Stimulated activated CD8-positive, alpha-beta memory T cell treated with anti-CD3 and anti-CD28 coated beads, Interleukin-12 subunit alpha, Interleukin-12 subunit beta, amount 100 ng/mL, for 4 hours (primary cell): ENCODE measurements at places on chromosomes 4 and X.

GRCh38 chr4:62402088-62402806, 1202.1 kb downstream of the ADGRL3 start:
- no peak for DNase-seq

DNA sequence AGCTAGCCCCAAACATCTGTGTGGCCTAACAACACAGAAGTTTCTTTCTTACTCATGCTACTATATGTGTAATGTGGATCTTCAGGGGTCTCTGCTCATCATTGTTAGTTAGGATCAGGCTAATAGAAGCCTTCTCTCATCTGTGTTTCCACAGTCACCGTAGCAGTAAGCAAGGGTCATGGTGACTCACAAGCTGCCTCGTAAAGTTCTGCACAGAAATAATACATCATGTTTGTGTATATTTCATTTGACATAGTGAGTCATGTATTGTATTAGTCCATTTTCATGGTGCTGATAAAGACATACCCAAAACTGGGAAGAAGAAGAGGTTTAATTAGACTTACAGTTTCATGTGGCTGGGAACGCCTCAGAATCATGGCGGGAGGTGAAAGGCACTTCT, 38.7 kb downstream of the SLC4A4 start:
- no peak for DNase-seq

DNA sequence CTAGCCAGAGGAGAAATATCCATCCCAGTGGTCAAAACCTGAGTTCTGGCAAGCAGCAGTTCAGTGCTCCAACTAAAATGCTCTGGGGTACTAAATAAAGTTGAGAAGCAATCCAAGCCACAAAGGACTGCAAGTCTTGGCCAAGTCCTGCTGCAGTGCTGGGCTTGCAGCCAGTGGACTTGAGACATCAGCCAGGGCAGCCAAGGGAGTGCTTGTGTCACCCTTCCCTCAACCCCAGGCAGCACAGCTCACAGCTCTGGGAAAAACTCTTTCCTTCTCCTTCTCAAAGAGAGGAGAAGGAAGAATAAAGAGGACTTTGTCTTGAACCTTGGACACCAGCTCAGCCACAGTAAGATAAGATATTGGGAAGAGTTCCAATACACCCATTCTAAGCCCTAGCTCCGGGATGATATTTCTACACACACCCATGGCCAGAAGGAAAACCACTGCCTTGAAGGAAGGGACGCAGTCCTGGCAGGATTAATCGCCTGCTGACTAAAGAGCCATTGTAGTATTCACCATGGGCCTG, 99.8 kb downstream of the PTCHD1 start:
- DNase-seq: no peak

- DNase-seq: no peak
Observed at GRCh38 chr4:41256131-41256739, 493 bp upstream of the UCHL1 start.

DNA sequence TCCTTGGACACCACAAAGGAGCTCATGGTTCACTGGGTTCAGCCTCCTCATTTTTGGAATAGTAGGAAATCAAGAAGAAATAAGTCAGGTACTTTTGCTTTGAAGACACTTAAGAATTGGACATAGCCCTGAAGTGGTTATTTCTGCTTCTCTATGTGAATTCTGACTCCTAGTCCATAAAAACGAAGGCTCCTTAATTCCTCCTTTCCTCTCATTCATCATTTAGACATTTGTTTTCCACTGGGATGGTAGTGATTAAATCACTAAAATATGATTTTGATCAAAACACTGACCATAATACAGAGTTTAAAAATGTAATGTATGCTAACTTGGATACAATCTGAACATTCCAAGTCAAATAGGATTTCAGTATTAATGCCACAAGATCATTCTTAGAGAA, 34.7 kb upstream of the CYP2U1 start:
- DNase-seq: no peak

DNA sequence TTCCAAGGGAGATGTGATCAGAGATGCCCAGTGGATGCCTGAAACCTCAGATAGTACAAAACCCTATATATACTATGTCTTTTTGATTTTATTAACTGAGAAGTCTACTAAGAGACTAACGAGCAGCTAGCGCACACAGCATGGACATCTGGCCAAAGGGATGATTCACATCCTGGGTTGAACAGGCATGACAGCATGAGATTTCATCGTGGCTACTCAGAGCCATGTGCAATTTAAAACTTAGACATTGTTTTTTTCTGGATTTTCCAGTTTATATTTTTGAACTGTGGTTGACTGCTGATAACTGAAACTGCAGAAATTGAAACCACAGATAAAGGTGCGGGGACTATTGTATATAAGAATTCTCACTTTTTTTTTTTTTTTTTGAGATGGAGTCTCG, 2252.9 kb upstream of the AGA start:
- DNase-seq: no peak

GRCh38 chr4:73193155-73193554, 65.4 kb downstream of the ANKRD17 start:
- DNase-seq: no peak

GRCh38 chr4:174248407-174248806, 35.1 kb downstream of the FBXO8 start:
- DNase-seq: no peak

DNA sequence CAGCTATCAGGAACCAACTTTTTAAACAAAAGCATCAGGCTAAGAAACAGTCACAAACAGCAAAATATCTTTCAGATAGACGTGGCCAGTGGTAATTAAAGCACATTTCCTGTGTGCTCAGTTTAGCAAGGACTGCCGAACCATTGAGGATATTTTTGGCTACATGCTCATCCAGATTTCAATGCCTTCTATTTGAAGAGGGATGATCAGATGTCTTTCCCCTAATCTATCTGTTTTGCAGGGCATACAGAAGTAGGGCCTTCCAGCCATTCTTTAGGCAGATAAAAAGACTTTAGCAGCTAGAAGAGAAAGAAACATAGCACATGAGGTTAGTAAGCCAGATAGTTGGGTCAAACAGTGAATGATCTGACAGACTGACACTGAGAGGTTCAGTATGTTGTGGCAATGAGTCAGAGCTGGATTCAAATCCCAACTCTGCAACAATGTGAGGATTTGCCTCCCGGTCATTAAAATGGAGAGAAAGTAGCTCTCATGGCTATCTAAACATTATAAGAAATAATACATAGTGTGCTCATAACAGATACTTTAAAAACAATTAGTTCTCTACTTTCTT, 100.0 kb upstream of the PRKG2 start:
- no peak for DNase-seq

DNA sequence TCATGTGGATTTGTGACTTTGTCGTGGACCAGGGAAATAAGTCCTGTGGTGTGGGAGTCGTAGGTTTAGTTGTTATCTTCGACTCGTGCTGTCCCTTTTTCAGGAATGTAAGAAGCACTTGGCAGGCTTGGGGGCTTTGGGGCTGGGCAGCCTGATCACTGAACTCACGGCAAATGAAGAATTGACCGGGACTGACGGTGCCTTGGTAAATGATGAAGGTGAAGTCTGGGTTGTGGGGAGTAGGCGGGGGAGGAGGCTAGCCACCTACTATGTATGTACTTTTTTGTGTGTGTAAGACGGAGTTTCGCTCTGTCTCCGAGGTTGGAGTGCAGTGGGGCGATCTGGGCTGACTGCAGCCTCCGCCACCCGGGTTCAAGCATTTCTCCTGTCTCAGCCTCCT, 1.2 kb downstream of the TAF1 start:
- no peak for DNase-seq

GRCh38 chrX:131923614-131924250, 99.4 kb upstream of the STK26 start:
- no peak for DNase-seq

DNA sequence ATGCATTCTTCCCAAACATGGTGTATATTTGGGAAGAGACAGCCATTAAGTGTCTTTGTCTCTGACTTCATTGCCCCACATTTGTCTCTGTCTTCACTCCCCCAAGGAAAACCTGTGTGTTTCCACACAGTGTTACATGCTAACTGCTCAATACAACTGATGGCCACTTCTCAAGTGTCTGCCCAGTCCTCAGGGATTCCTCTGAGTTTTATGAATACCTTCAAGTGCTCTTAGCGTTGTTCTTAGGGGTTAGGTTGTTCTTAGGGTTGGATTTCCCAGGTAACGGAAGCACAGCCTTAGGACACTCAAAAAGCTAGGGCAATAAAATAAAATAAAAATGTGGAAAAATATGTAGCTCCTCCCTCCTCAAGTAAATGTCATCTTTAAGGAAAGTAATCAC, 64.7 kb upstream of the PLAC8 start:
- DNase-seq: no peak

DNA sequence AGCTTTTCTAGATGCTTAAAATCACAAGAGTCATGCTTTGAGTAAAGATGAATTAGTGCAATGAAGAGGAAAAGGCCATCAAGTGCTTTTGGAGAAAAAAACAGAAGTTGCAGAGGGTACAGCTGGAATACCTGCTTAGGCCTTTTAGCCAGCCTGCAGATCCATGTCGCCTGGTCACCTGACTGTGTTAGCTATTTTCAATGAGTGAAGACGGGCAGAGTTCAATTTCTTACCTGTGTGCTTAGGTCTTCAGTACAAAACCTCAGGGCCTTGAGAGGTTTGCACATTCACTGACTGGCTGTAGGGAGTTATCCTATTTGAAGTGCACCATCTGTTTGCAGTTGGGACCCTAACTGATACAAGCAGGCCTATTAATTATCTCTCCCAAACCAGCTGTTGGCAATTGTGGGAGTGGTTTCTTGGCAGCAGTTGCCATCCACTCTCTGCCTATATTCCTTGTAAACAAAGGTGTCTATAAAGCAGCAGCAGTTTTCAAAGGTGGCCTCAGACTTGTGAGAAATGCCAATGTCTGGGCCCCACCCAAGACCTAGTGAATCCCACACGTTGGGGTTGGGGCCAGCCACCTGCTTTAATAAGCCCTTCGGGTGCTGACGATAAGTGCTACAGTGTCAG, 16.3 kb upstream of the FAT1 start:
- no peak for DNase-seq

DNA sequence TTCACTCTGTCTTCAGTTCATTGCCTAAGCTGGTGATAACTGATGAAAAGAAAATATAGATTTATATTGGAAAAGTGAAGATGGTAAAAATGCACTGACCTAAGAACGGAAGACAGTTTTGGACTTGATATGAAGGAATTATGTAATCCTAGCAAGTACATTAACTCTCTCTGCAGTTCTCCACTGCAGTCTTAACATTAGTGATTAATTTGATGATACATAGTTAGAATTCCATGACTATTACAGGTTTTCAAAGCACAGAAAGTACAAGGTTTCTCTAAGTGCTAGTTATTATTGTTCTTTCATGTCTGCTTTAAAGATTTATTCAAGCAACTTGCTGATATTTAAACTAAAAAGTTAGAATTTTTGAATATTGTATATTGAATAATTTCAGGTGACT, 1591.7 kb upstream of the ADGRL3 start:
- DNase-seq: no peak

- no peak for DNase-seq
Observed at GRCh38 chrX:30649859-30650258, 3.4 kb upstream of the GK start.

DNA sequence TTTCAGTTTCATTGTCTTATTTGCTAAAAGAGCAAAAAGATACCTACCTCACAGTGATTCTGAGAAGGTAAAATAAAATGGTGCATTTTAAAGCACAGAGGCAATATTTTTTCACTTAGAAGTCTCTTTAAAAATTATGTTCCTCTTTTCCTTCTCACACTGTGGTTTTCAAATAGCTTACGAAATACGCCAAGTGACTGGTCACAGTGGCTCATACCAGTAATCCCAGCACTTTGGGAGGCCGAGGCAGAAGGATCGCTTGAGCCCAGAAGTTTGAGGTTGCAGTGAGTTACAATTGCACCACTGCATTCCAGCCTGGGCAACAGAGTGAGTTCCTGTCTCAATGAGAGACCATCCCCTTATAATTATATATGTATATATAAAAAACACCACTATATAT, 372.6 kb downstream of the FBXO8 start:
- no peak for DNase-seq

GRCh38 chr4:7043284-7044136, at the start of gene TADA2B:
TADA2B (plus strand) TSS chr4:7043372; CDS start chr4:7043580, 208 bp downstream.
- DNase-seq: peak; percentile 28

DNA sequence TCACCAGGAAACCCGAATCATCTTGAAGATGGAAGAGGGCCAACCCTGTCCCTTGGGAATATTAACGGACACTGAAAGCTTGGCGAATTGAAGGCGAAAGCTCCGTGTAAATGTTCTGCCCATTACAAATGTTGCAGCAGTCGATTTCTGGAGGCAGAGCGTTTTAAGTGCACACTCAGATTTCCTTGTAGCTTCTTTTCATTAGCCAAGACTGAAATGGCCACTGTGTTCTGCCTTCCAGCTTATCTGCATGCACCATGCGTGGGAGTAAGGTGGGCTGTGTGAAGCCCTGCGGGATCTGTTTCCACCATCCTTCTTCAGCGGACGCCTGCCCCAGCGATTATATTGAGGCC, 1.3 kb downstream of the SMIM20 start:
- DNase-seq: no peak

- DNase-seq: no peak
Observed at GRCh38 chr4:3341760-3342159, 48.9 kb downstream of the RGS12 start.

DNA sequence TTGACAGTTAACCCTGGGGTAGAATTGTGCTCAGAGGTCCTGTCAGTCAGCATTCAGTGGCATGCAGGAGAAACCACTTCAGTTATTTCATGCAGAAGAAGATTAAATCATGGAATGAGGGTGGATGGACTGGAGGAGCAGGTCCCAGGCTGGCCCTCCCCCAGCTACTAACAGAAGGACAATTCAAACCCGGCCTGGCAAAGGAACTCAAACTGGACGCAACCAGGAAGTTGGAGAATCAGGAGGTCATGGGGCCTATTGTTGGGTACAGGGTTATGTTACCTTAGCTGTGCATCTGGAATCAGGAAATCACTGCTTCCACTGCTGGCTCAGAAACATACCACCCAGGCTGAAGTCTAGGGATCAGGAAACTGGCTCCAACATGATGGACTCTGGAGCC, 121.4 kb downstream of the GPAT3 start:
- no peak for DNase-seq

GRCh38 chrX:103414561-103414960, 38.2 kb downstream of the BEX3 start:
- DNase-seq: no peak

GRCh38 chrX:23978491-23978890, 48.5 kb downstream of the KLHL15 start:
- DNase-seq: no peak

GRCh38 chr4:107066621-107067020, 30.5 kb upstream of the DKK2 start:
- DNase-seq: no peak

- DNase-seq: no peak
Observed at GRCh38 chrX:140817943-140818342, 108.4 kb downstream of the LINC00632 start.

DNA sequence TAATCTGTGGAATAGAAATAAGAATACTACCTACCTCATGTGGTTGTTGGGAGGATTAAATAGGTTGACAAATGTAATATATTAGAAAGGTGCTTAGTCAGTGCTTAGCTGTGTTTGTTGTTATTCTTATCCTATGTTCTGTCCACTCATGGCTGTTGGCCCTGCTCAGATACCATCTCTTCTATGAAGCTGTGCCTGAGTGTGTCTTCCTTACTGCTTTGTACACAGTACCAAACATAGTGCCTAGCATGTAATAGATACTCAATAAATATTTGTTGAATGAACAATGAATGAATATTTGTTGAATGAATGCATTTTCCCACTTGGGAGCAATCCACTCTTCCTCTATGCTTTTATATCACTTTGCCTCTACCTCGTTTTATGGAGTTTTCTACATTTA, 57.2 kb downstream of the NHS start:
- DNase-seq: no peak

- DNase-seq: no peak
Observed at GRCh38 chr4:35167385-35167784, 1076.9 kb downstream of the ARAP2 start.
